NCI-H146 (cell line): ENCODE measurements at places on chromosomes 2 and 18.

GRCh38 chr2:54683596-54683995 lies 39.9 kb upstream of the EML6 start:
- DNase-seq, result no peak

GRCh38 chr2:146489386-146489785 lies 1355.4 kb upstream of the ACVR2A start:
- DNase-seq, result no peak

DNA sequence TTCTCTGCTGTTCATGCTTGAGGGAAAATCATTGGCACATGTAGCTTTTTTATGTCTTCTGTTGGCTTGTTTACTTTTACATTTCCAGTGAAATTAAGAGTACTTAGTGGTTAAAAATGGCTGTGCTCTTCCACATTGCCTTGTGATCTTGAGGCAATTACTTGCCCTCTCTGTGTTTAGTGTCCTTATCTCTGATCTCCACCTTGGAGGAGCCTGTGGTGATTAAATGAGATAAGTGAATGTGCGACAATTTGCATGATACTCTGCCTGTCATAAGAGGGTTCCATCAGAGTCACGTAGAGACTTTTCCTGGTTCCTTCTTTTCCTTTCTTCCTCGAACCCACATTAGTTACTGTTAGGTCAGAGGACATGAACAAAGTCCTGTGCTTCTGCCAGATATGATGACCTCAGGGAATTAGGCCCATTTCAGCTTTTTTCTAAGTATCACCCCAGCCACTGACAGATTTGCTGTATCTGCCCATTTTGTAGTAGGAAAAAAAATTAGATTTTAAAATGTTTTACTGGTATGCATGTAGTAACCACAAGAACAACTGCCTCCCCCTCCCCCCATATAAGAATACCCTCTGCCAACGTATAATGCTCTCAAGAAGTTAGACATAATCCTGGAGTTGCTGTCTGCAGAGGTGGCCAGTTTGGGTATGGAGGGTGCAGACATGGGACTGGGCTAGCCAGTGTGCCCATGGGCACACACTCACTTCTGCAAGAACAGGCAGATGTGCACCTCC lies 51.9 kb downstream of the TET3 start:
- no peak for DNase-seq

- no peak for DNase-seq
Observed at GRCh38 chr18:11655606-11655932, 33.5 kb upstream of the GNAL start.

DNA sequence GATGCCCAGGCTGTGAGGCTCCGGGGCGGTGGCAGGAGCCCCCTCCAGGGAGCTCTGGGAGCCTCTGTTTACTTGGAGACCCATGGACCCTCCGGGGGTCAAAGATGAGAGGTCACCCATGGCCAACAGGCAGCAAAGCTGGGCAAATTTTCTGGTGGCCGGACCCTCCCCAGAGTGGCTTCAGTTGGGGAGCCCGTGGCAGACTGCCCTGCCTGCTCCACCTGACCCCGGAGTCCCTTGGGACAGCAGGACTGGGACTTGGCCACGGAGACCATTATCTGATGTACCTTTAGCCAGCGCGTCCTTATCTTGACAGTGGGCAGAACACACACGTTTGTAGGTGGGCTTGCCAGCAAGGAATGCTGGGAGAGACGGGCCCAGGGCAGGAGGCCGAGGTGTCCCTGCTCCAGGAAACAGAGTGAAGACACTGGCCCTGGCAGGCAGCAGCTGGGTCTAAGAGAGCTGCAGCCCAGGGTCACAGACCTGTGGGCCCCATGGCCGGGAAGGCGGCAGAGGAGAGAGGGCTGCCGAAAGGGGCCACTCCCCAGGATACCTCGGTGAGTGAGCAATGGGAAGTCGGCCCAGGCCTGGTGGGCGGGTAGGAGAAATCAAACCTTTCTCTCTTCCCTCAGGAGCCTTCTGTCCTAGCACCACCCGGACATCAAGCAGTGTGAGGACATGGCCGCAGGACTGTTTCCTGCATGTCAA lies at the start of the genes ABCG5 and ABCG8:
Gene ABCG5 (minus strand): TSS at position 280 of the 708 bp plus-strand sequence. CDS start 160 bp downstream, at position 120.
Gene ABCG8 (plus strand): TSS at position 412 of the 708 bp plus-strand sequence. CDS start 83 bp downstream, at position 495.
- DNase-seq, result no peak

DNA sequence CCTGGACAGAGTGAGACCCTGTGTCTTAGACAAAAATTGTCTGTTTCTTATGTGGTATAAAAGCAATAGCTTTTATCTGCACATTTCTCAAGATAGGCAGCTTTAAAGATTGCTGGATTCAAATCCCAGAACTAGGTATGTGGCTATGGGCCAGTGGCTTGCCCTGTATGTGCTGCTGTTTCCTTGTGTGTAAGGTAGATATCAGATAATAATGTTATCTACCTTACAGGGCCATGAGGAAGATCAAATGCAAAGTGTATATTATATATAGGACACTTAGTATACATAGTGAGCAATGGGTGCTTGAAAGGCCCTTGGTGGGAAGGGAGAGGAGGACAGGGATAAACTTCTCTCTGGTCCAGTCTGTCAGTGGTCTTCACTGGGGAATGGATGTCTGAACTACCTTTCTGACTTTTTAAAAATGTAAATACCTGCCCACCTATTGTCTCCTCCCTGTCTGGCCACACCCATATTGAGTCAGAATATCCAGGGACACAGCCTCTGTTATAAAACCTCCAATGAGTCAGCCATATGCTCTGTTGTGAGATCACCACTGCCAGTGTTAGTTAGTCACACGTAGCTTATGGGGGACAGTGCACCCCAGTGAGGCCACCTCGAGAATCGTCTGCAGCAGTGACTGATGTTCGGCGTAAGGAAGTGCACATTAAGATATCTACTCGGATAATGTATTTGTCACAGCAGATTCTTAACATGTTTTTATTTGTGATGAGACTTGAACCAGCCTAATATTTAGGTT lies 383.4 kb downstream of the PTPRM start:
- no peak for DNase-seq

DNA sequence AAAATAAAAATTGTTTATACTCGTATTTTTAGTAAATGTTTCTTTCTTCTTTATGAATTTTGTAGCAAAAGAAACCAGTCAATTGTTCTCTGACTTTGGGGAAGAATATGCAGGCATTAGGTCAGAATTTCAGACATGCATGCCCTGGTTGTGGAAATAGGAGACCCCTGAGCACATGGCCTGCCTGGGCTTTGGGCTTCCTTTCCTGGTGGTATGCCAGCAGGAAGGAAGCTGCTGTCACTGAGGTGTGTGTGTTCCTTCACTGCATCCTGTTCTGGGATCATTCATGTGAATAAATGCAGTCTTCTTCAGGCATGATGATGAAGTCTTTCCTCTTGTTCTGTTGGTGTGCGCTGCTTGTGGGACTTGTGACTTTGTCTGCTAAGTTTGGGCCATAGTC lies 920.2 kb upstream of the VRK2 start:
- no peak for DNase-seq

DNA sequence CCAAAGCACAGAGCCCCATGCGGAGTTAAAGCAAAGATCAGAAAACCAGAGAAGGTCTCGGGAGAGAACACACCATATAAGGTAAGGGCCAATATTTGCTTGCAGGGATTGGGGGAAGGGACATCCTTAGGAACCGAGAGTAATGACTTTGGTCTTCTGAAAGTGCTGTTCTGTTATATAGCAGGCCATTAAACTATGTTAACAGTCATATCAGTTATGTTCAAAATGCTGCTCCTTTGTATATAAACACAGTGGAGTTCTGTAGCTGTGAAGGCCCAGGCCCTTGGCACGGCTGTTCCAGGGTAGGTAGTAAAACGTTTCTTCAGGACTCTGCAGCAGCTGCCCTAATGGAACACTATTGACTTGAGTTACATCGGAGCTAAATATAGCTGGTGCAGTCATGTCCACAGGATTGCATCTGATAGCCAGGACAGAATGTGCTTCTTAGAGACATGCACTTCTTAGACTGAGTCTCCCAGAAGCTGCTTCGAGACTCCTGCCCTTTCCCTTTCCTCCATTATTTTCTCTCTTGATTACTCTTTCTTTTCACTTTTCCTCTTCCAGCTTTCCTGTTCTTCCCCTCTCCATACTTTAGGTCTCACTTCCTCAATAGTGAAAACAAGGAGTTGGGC lies 122.4 kb downstream of the SETBP1 start:
- DNase-seq, result peak; percentile 85

DNA sequence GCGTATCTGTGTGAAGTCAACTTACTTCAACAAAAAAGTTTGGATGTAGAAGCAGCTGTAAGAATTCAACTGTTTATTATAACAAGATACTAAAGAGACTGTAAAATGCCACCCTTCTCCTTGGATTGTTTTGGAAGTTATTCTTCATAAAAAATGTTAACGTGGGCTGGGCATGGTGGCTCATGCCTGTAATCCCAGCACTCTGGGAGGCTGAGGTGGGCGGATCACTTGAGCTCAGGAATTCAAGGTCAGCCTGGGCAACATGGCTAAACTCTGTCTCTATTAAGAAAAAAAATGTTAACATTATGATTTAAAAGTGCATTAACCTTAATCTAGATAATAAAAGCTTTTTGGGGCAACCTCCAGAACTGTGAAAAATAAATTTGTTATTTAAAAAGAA lies 7.7 kb downstream of the CIAO1 start:
- DNase-seq, result no peak

- DNase-seq, result no peak
Observed at GRCh38 chr18:2683055-2683454, 27.5 kb downstream of the SMCHD1 start.

DNA sequence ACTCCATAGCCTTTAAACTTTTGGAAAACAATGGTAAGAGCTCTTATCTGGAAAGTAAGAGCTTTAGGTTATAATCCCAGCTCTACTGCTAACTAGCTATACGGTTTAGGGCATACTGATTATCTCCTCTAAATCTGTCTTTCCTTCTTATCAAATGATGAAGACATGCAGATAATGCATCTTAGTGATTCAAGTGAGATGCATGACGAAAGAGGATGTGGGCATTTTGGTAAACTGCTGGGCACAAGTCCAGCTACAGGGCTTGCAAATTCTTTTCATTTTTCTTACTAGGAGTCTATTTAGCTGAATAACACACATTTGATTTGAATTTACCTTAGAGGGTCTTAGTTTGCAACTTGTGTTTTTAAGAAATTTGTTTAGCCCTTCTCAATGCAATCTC lies 1604.8 kb upstream of the ZEB2 start:
- no peak for DNase-seq

DNA sequence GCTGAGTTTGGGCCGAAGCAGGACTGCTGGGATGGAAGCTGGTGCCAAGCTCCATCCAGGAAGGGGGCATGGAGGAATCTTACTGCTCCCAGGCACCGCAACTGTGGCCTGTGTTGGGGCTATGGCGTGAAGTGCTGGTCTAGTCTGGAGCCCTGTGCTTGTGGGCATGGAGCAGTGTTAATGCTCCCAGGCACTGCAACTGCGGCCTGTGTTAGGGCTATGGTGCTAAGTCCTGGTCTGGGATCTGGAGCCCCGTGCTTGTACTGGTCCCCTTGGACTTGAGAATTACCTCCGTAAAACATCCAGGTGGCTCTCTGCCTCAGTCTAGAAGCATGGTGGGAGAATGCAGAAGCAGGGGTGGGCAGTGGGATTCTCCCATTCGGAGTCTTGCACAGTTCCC lies 1379.4 kb upstream of the ACVR2A start:
- DNase-seq, result no peak

GRCh38 chr2:8578335-8579244 lies 103.3 kb upstream of the ID2 start:
- DNase-seq, result no peak

DNA sequence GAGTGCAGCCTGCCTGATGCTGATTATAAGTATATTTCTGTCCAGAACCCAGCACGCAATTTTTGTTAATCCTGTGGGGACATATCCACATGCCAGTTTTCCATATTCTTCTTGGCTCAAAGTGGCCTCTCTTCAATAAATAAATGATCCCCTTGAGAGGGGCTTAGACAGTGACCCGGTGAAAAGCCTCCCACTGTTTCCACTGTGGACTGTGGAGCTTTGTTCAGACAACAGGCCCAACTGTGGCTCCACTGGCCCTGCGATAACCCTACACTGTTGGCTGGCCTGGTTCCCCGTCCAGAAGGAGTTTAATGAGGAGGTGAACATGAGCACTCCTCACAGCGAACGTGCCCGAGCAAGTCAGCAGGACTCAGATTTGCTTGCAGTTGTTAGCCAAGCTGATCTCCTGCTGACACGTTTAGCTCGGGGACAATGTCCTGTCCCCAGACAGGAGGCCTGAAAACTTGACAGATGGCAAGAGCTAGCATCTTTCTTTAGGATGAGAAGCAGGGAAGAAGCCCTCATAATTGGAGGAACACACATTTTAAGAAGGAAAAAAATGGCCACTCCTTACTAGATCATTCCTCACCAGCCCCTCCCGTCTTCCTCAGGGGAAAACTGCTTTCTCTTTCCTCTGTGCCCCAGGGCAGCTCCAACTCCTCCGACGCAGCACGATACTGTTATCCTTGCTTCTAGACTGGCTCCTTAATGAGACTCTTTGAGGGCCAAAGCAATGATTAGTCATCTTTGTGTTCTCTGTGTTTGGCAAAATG lies 20.0 kb upstream of the MTCL1 start:
- peak; percentile 96 for DNase-seq

DNA sequence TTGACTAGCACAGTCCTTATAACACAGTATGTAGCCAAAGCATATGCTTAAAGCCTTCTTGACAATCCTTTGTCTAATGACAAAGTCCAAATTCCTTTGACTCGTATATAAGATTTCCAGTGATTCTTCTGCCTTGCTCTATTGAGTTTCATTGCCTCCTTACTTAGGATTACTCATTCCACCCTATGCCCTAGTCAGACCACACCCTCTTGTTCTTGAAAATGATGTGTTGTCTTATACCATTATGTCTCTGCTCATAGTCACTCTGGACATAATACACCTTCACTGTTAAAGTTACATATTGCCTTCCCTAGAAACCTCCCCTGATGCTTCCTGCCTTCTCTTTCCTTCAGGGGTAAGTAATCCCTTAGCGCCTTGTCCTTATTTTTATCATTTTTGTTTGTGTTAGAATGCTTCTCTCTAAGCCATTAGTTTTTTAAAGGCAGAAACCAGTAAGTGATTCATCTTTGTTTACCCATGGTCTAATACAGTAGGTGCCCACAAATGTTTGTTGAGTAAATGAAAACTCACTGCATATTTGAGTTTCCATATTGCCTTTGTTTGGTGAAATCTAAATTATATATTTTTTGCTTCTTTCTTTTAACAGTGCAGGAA lies 19.3 kb downstream of the GPD2 start:
- no peak for DNase-seq
